Naive thymus-derived CD4-positive, alpha-beta T cell (primary cell): ENCODE measurements at places on chromosomes 6 and 20. TPM values are rescaled to one million over a fixed set of nuclear protein-coding genes. Genes with fewer than 3 reads are reported as not detected.

GRCh38 chr6:150661216-150662007 is 61.7 kb downstream of the PLEKHG1 start:
- no peak overlapping the region for H3K4me3 ChIP-seq
- DNase-seq = no peak
- no peak overlapping the region for H3K27ac ChIP-seq
- no peaks in the 10 kb centered on the region for H3K4me1 ChIP-seq
- no peaks in the 10 kb centered on the region for H3K36me3 ChIP-seq

- no peak overlapping the region for H3K27ac ChIP-seq
- DNase-seq = no peak
- no peak overlapping the region for H3K4me3 ChIP-seq
- no peaks in the 10 kb centered on the region for H3K36me3 ChIP-seq
Observed at GRCh38 chr20:59692139-59692538, 87.8 kb downstream of the PHACTR3 start.

DNA sequence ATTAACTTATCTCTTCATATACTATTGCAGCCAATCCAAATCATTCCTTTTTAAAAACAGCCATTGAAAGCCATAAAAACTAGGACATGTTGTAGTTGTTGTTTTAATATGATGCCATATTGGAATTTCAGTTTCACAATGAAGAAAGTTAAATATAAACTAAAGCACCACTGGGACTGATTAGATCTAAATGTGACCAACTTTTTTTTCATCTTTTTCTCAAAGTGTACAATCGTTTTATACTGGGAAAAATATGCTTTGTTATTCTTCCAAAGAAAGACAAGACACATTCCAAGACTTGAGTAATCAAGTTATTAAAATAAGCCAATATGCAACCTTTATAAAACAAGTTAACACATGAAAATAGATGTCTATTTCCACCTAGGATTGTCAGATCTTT is 68.5 kb downstream of the THEMIS start:
- H3K27me3 ChIP-seq = no peaks in the 10 kb centered on the region
- H3K4me1 ChIP-seq = peaks cover 10% of the 10 kb centered on the region
- H3K36me3 ChIP-seq = no peaks in the 10 kb centered on the region
- H3K4me3 ChIP-seq = no peak overlapping the region
- H3K27ac ChIP-seq = no peak overlapping the region

DNA sequence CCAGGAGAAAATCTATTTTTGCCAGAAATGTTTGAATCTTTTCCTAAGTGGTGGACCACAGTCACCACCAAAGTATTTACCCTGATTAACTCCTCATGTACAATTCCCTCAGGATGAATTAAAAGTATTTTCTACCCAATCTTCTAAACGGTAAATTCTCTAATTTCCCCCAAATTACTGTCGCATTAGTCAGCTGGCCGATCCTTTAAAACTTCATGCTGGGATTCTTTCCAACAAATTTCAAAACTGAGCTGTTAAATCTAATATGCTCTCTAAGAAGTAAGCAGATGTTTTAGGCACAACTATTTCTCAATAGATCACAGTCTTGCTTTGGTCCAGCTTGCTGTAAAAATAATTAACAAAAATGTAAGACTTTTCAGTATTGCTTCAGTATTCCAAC is 447.2 kb downstream of the FRK start:
- H3K4me1 ChIP-seq = no peaks in the 10 kb centered on the region
- no peak overlapping the region for H3K27ac ChIP-seq
- H3K27me3 ChIP-seq = no peaks in the 10 kb centered on the region
- no peaks in the 10 kb centered on the region for H3K36me3 ChIP-seq
- no peak for DNase-seq
- H3K4me3 ChIP-seq = no peak overlapping the region

DNA sequence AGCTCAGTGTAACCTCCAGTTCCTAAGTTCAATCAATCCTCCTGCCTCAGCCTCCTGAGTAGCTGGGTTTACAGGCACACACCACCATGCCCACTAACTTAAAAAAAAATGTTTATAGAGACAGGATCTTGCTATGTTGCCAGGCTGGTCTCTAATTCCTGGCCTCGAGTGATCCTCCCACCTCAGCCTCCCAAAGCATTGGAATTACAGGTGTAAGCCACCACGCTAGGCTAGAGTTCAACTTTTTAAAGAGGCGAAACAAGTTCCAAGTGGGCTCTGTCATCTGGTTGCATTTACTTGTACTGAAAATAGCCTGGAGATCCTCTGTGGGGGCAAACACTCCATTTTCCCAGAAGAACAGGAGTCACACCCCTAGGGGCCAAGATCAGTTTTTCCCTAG is 100.7 kb upstream of the RIPOR2 start:
- no peak for DNase-seq
- H3K4me3 ChIP-seq = no peak overlapping the region
- no peaks in the 10 kb centered on the region for H3K27me3 ChIP-seq
- no peak overlapping the region for H3K27ac ChIP-seq

GRCh38 chr6:165556116-165556843 is 106.8 kb downstream of the PDE10A start:
- H3K4me1 ChIP-seq = no peaks in the 10 kb centered on the region
- no peak for DNase-seq
- no peak overlapping the region for H3K4me3 ChIP-seq
- H3K27ac ChIP-seq = no peak overlapping the region
- no peaks in the 10 kb centered on the region for H3K36me3 ChIP-seq

DNA sequence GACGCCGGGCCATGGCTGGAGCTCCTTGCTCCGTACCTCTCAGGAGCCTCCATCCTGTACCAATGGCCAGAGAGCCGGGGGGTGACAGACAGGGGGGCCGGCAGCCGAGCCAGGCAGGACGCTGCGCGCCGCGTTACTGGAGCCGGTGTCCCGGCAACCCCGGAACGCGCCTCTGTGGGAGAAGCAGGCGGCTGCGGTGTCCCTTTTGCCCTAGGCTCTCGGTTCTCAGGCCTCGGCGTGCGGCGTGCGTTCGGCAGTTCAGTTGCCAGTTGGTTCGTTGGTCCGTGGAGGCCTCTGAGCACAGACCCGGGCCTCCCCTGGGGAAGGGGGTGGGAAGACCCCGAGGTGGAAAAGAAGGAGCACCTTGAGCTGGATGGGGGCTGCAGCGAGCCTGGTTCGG is at the start of gene SPATS1:
Gene SPATS1 (plus strand): TSS at position 162 of the 400 bp plus-strand sequence. CDS start 446 bp downstream, outside the sequence.
- no peak within 1 kb of the TSS for H3K4me3 ChIP-seq
- no peaks in the 10 kb centered on the region for H3K36me3 ChIP-seq
- H3K4me1 ChIP-seq = no peaks in the 10 kb centered on the region
- no peak for DNase-seq

- no peaks in the 10 kb centered on the region for H3K4me1 ChIP-seq
- no peaks in the 10 kb centered on the region for H3K27me3 ChIP-seq
- DNase-seq = no peak
Observed at GRCh38 chr20:59320854-59321647, 20.6 kb downstream of the EDN3 start.

- no peaks in the 10 kb centered on the region for H3K4me1 ChIP-seq
- H3K4me3 ChIP-seq = no peak overlapping the region
- H3K27me3 ChIP-seq = no peaks in the 10 kb centered on the region
- DNase-seq = no peak
Observed at GRCh38 chr20:38156888-38157634, 8.0 kb downstream of the TGM2 start.

The C6orf118 gene
- total RNA-seq = not detected

The FAM50B gene
- 3.4 TPM for total RNA-seq
